ENCODE measurements at places on chromosomes 5 and 9. TPM values are rescaled to one million over a fixed set of nuclear protein-coding genes. Genes with fewer than 3 reads are reported as not detected.

ACSL6 gene
- polyA plus RNA-seq = 0.06 TPM

TMEM252 gene
- polyA plus RNA-seq = not detected

KCNV2 gene
- not detected for polyA plus RNA-seq

WDR31 gene
- 1.9 TPM for polyA plus RNA-seq

CEP120 gene
- polyA plus RNA-seq = 9.7 TPM

NDUFA8 gene
- polyA plus RNA-seq = 147 TPM

OMD gene
- polyA plus RNA-seq = not detected

All from A549 (cell line).